ENCODE measurements at places on chromosomes 1 and 21.
A peak's percentile ranks its signal among the peaks of the same experiment; 100 is the strongest.

DNA sequence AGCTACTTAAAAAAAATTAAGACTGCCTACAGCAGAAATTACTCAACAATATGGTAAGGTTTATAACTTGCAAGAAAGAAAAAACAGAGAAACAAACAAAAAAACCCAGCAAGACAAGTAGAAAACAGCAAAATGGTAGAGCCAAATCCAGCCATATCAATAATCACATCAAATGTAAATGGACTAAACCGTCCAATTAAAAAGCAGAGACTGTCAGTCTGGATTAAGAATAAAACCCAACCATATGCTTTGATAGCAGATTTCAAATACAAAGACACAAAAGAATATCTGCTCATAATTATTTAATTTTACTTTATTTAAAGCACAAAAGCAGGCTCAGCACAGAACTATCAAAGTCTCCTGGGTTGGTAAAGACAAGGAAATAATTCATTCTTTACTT, 17.5 kb downstream of the PACC1 start:
- no peak for DNase-seq

DNA sequence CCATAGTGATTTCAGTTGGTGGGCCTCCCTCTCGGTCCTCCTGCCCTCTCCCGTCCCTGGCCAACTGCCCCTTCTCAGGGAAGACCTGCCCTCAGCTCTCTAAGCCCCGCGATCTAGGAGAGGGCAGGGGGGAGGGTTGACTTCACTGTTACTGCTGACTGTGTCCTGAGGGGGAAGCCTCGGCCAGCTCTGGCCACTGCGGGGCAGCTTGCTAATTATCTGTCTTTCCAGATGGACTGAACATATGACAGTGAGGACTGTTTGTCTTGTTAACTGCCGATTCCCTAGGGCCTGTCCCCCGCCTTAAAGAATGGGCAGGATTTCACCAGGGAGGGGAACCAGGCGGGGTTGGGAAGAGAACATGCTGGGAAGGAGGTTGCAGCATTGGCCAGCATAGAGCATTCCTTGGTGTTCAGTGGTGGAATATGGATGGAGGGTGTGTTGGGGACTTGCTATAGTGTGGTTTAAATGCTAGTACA, 22.9 kb downstream of the NIPAL3 start:
- no peak for DNase-seq

DNA sequence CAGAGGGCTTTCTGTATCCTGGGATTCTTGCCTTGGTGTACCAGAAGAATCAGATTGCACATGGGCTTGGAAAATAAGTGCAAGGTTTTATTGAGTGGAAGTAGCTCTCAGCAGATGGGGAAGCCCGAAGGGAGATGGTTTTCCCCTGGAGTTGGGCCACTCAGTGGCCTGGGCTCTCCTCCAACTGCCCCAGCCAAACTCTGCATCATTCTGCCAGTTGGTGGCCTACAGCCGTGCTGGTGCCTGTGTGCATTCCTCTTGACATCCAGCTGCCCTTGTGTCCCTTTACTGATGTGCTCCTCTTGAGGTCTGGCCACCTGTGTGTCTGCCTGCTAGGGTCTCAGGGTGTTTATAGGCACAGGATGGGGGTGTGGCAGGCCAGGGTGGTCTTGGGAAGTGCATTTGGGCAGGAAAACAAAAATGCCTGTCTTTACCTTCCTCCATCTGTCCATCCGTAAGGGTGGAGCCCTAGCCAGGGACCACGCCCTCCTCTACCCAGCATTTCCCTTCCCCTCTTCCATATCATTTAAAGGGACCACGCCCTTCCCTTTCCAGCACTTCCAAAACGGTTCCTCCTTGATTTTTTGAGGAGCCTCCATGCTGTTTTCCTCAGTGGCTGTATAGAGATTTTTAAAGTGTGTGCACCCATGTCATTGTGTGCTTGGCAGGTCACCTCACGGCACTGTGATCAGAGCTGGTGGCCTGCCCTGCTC, 18.9 kb downstream of the SNAP47 start:
- no peak for DNase-seq

DNA sequence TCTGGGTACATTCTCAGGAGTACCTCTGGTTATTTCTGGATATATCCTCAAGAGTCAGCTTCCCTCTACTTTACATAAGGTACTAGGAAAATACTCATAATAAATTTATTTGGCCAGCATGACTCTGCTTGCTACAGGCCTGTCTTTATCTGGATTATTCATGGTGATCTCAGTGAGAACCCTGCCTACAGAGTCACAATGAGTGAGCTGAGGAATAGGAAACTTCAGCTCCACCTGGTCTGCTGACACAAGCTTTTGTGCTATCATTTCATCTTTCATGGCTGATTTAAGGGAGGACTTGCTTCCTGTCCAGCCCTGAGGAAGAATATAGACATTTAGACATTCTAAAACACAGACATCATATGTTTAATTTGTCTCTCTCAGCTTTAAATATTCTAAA, 19.5 kb upstream of the SUCO start:
- peak; percentile 39 for DNase-seq
